HuH-7.5 (cell line): ENCODE measurements at places on chromosomes 16 and 17.
A peak's percentile ranks its signal among the peaks of the same experiment; 100 is the strongest.

- no peak for DNase-seq
Observed at GRCh38 chr17:36524428-36524876, 10.2 kb downstream of the MYO19 start.

GRCh38 chr17:51610155-51610554 is 349.8 kb downstream of the UTP18 start:
- DNase-seq, result no peak

DNA sequence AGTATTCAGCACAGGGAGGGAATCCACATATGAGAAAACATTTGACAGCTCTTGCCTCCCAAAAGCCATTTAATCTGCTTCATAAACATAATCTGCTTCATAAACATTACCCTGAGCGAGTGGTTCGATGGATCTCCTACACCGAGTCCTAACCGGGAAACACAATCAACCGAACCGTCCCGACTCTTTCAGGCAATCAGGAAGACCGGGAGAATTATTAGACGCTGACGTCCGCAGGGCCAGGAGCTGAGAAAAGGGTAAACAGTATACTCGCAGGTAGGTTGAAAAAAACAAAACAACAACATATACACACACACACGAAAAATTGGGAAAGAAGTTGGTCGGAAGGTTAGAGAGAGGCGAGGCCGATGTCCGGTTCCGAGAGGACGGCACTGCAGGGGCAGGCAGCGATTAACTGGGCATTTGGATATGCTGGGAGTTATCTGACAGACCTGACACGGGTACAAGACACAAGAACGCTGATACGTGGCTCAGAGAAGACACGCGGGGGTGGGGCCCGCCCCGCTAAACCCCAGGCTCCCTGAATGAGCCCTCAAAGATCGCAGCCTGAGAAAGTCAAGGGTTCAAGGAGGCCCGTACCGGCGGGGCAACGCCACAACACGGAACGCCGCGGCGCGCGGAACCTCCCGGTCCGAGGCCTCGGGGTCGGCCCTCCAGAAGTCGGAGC is 585 bp downstream of the AP1G1 start:
- DNase-seq, result no peak

GRCh38 chr17:40323391-40324381 is 14.7 kb downstream of the RARA start:
- no peak for DNase-seq

DNA sequence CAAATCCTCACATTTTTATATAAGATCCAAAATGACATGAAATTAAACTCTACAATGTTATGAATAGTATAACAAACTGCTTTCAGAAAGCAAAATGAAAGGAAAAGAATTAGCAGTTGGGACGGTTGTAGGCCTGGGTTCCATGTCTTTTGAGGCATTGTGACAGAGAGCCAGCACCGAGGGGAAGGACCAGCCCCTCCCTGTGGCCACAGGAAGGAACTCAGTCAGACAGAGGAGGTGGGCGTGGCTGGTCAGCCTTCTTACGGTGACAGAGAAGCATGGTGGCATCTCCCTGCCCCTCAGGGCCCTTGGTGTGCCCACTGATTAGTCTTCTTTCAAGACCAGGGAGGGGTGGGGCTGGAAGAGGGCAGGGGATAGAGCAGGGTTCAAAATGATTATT is 5.7 kb downstream of the ZNF319 start:
- DNase-seq, result peak; percentile 75

DNA sequence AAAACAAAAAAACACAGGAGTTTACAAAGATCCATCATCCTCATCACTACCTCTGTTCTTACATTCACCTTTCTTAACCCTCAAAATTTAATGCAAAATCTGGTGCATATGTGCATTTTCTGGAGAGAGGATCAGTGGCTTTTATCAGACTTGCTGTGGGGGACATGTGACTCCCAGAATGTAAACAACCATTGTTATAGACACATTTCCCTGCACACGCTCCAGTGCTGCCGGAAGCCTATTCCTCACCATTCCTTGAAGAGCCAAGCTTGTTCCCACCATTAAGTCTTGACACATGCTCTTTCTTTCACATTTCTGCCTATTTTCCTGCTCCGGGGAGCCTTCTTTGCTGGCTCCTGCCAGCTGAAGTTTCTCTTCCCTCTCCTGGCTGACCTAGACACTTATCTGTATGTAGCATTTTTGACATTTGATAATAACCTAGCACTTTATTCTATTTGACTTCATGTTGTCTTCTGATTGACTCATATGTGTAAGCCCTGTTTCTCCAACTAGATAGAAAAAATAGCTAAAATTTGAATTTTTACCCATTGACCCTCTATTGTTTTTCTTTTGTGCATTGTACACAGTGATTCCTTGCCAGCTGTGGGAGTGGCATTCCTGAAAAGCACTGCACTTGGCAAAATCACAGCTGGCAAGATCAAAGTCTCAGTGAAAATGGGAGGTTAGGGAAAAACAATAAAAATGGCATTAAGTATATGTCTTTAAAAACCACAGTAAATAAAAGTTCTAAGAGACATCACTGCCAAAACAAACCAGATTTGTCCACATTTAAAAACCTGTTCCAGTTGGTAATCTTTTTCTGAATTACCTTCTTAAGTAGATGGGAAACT is 76.8 kb upstream of the CIBAR2 start:
- DNase-seq, result no peak

DNA sequence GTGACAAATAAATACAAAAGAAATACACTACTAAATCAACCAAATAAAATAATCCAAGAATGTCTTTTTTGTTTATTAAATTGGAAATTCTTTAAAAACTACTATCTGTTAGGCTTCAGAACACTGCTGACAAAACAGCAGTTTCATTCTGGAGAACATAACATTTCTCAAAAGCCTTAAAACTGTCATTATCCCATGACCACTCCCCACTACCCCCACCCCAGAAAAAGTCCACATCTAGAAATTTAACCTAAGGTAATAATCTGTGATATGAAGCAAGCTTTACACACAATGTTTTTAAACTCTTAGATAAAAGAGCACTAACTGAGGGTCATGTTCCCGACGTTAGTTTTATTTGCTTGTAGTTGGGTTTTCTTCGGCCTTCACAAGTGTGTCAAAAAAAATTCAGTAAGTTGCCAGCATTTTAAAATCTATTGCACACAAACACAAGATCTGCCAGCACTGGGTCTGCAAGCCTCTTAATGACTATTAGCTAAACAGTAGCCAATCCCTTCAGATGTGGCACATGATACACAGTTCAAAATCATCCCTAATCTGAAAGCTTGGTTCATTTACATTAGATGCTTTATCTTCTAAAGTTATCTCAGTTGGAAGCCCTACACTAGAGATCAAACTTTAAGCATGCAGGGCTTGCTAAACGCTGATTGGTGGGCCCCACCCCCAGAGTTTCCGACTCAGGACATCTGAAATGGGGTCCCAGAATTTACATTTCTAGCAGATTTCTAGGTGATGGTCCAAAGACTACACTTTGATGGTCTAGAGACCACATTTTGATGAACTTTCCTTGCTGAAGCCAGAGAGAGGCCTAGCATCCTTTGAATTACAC is 75.2 kb downstream of the KANSL1 start:
- no peak for DNase-seq

- no peak for DNase-seq
Observed at GRCh38 chr16:86176462-86176861, 277.5 kb downstream of the IRF8 start.

- DNase-seq, result no peak
Observed at GRCh38 chr17:48282303-48282702, 147.7 kb downstream of the SKAP1 start.
